ENCODE measurements at places on chromosomes 7 and 10.

GRCh38 chr10:111203615-111204014 lies 126.8 kb downstream of the ADRA2A start:
- no peak for DNase-seq

DNA sequence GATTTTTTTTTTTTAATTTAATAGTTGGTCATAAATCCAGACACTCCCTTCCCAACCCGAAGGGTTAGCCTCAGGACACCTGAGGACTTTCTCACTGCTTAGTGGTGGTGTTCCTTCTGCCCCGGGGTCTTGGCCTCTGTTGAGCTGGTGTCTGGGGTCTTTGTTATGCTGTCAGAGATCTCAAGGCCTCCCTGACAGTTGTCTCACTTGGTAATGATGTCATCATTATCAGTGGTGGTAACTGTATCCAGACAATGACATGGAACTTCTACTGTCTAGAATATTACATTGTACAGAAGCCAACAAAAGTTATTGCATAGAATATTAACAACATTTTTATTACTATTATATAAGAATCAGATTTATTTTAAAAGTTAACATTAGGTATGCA lies 32.9 kb downstream of the PPP2R2D start:
- DNase-seq = no peak

GRCh38 chr10:103855424-103855823 lies at the start of gene SH3PXD2A:
SH3PXD2A (minus strand) TSS chr10:103855576; CDS start chr10:103855266, 310 bp downstream.
- peak; percentile 28 for DNase-seq

- no peak for DNase-seq
Measured at GRCh38 chr7:27955011-27955410, 215.0 kb downstream of the TAX1BP1 start.

DNA sequence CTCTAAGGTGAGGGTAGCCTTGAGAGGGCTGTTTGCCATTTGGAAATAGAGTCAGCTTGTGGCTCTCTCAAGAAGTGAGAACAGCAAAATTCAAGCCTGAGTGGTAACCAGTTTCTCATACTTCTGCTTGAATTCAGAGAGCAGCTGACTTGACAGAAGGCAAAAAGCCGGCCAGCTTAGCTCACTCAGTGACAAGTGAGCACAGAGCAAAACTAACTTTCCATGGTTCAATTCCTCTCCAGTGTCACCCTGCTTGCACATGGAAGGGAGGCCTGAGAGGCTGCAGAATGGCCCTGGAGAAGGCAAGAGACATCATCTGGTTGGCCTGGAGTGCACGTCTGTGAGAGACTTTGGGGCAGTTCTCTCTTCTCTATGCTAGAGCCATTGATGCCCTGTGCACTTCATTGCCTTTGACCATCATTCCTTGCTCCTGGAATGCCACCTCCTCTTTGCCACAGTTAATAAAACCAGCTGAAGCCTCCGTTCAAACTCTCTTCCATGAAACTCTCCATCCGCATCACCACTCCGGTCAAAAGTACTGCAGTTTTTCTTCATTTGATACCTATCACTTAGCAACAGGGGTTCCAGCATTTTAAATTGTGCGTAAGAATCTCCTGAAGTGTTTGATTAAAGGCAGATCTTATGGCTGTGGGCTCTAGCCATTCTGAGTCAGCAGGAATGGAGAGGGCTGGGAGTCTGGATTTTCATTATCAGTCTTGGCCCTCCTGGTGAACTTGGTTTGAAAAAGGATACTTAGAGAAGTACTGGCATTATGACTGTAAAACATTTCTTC lies 69.8 kb upstream of the PIK3CG start:
- DNase-seq = no peak

GRCh38 chr10:118694848-118695247 lies 59.9 kb downstream of the CACUL1 start:
- DNase-seq = no peak

DNA sequence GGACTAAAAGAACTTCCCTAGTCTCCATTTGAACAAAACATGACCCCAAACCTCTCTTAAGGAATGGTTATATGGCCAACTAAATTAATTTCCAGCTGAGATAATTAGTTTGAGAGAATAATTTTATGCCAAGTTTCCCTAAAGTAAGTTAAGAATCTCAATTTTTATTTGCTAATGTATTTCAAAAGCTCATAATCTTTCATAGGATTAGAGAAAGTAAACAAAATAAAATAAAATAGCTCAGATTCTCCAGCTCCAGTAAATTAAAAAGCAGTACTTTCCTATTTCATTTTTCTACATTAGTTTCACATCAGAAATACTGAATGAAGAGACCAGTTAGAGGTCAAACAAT lies 44.4 kb downstream of the ENO4 start:
- no peak for DNase-seq

GRCh38 chr7:50962962-50963374 lies 180.3 kb upstream of the GRB10 start:
- DNase-seq = no peak

DNA sequence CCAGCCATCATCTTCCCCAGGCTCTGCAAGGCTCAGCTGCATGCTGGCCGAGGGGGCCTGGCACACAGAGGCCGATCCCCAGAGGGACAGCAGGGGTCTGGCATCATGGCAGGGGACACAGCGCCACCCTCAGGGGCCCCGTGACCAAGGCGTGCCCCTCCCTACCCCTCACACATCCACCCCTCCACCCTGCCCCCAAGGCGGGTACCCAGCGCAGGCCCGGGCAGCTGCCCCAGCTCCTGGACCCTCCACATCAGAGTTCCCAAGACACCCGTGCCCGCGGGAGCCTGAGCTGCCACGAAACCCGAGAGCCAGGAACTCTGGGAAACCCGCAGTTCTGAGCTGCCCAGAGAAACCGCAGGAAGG lies 46.5 kb upstream of the TNRC18 start:
- DNase-seq = no peak

All from activated CD8-positive, alpha-beta T cell treated with anti-CD3 and anti-CD28 coated beads for 36 hours (primary cell).